ENCODE measurements at places on chromosomes 4 and X. TPM values are rescaled to one million over a fixed set of nuclear protein-coding genes. Genes with fewer than 3 reads are reported as not detected.

The GEMIN8 gene
- total RNA-seq, result 12.2 TPM

DNA sequence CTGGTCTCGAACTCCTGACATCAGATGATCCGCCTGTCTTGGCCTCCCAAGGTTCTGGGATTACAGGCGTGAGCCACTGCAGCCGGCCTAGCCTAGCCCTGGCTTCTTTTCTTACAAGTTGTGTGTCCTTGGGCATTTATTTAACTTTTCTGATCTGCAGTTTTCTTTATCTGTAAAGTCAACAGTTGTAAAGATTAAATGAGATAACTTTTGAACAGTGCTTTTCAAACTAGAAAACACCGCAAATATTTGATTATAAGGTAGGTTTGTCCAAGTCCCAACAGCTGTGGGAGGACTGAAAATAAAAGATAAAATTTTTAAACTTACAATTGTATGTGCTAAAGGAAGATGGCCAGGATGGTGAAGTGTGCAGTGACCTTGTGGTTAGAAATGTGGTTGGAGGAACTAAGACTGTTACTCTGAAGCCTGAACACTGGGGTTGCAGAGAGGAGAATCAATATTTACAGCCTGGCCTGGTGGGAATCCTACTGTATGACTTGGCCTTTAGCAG is 44.8 kb downstream of the GSX2 start:
- H3K4me1 ChIP-seq, result no peaks in the 10 kb centered on the region
- H3K36me3 ChIP-seq, result no peaks in the 10 kb centered on the region
- no peak for DNase-seq
- H3K4me3 ChIP-seq, result no peak overlapping the region

DNA sequence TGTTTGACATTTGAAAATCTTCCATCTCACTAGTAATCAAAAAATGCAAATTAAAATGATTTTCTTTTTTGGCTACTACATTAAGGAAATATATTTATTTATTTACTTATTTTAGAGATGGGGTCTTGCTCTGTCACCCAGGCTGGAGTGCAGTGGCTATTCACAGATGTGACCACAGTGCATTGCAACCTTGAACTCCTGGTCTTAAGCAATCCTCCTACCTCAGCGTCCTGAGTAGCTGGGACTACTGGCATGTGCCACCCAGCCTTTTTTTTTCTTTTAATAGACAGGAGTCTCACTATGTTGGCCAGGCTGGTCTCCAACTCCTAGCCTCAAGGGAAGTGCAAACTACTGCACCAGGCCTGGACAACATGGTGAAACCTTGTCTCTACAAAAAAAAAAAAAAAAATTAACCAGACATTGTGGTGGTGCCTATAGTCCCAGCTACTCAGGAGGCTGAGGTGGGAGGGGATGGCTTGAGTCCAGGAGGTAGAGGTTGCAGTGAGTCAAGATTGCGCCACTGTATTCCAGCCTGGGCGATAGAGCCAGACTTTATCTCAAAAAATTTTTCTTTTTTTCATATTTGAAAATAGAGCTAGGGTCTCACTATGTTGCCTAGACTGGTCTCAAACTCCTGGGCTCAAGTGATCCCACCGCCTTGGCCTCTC is 4.4 kb upstream of the SMIM14 start:
- no peak overlapping the region for H3K27ac ChIP-seq
- H3K27me3 ChIP-seq, result no peaks in the 10 kb centered on the region
- H3K4me1 ChIP-seq, result peaks cover 12% of the 10 kb centered on the region
- H3K36me3 ChIP-seq, result no peaks in the 10 kb centered on the region
- H3K4me3 ChIP-seq, result no peak overlapping the region
- no peak for DNase-seq

The AMBN gene
- not detected for total RNA-seq

The F11 gene
- total RNA-seq, result not detected

DNA sequence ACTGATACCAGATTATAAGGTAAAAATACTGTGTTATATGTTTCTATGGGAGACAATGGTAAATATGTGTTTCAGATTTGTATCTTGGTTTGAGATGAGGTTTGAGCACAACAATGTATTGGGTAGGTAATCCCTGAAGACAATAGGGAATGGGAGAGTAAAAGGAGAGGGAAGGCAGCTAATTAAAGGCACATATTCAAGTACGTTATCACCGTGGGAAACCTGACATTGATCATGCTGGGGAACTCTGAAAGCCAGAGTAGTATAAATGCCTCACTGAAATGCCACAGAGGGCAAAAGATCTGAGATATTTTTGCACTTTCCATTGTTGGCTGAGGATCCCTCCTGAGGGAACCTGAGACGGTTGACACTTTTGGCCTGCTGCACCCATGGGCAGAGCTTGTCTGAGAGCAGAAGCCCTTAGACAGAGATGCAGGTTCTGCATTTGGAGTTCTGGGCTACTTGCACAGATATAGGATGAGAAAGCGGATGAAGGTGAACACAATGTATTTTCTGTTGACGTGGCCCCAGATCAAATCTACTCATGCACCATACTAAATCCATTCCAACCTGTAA is 506.7 kb downstream of the PCDH18 start:
- no peaks in the 10 kb centered on the region for H3K27me3 ChIP-seq
- no peaks in the 10 kb centered on the region for H3K36me3 ChIP-seq
- no peak overlapping the region for H3K4me3 ChIP-seq
- no peak for DNase-seq

DNA sequence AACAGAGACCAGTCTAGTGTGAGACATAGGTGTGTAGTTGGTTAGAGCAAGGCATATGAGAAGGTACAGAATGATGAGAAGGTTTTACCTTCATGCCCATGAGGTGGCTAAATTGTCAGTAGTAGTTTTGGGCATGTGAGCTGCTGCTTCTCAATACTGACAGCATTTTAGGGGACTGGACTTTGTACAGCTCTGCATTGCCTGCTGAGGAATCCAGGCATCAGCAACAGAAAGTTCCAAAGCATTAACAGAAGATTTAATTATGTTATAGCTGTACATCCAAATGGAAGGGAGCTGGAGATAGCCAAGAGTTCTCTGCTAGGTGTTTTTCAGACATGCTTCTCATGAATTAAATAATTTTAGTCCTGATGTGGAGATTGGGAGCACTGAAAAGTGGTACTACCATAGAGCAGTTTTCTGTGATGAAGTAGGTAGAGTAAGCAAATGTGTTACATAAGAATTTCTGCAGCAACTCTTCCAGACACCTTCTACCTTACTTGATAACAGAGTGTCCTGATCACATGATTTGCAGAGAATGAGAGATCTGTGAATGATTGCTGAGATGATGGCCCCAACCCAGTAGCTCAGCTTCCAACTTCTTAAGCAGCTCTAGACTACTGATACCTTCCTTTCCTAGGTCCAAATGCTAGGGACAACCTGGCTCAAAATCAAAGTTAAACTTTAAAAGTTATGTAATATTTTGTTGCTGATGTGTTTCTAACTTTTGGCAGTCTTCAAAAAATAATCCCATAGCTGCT is 30.4 kb downstream of the FNIP2 start:
- no peak for DNase-seq
- no peak overlapping the region for H3K27ac ChIP-seq
- no peaks in the 10 kb centered on the region for H3K27me3 ChIP-seq
- H3K4me3 ChIP-seq, result no peak overlapping the region
